ENCODE measurements at places on chromosomes 3 and 15.

DNA sequence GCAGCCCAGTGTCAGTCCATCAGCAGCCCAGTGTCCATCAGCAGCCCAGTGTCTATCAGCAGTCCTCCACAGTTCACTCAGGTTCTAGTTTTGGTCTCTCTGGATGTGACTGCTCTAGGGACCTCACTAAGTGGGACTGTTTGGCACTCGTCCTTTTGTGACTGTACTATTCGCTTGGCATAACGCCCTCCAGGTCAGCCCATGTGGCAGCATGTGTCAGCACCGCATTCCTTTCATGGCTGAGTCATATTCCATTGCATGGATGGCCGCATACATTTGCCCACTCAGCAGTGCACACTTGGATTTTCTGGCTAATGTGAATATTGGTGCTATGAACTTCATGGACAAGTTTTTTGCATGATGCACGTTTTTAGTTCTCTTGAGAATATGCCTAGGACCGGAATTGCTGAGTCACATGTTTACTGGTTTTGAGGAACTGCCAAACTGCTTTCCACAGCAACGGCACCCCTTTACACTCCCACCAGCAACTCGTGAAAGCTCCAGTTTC lies 16.4 kb downstream of the CHST13 start:
- DNase-seq, result peak; percentile 95

- DNase-seq, result no peak
Measured at GRCh38 chr3:46401579-46401978, 5.3 kb downstream of the CCR5AS start.

DNA sequence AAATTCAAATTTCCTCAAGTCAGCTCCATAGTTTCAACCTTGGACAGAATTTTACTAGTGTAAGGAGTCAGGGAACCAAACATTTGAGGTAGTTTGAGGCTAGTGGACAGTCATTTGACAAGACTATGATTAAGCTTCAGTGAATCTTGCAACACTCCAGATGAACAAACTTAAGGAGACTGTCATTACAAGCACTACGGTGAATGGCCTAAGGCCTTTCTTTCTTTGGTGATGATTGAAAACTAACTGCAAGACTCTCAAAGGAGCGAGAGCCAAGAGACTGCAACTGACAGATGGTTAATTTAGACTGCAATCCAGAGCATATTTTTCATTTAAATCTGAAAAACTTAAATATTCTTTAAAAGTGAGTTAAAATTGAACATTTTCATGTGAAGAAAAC lies 272.3 kb upstream of the NECTIN3 start:
- DNase-seq, result no peak

DNA sequence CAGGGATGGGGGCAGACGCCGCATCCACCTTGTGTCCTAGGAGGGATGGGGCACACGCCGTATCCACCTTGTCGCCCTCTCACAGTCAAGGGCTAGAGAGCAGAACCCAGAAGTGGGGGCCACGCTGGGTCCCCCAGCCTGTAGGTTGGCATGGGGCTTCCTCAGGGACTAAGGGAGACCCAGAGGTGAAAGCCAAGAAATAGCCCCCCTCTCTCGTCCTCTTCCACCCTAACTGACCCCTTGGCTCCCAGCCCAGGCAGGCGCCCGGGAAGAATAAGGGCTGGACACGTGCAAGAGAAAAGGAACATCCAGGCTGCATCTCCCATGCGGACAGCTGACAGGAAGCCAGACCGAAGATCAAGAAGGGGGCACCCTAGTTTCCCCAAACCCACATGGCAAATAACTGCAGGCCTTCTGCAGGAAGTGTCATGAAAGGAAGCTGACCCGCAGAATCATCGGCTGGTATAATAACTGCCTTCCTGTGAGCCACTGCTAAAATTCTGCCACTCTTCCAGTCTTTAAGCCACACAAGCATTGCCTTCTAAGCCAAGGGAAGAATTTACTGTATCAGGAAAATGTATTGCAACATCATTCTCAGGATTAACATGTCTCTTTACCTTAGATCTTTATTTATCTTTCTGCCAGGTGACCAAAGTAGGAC lies 38.5 kb upstream of the TFRC start:
- DNase-seq, result no peak

GRCh38 chr15:34886134-34886533 lies 83.4 kb downstream of the AQR start:
- peak; percentile 32 for DNase-seq

GRCh38 chr3:108554913-108555571 lies 34.2 kb downstream of the CIP2A start:
- DNase-seq, result no peak

DNA sequence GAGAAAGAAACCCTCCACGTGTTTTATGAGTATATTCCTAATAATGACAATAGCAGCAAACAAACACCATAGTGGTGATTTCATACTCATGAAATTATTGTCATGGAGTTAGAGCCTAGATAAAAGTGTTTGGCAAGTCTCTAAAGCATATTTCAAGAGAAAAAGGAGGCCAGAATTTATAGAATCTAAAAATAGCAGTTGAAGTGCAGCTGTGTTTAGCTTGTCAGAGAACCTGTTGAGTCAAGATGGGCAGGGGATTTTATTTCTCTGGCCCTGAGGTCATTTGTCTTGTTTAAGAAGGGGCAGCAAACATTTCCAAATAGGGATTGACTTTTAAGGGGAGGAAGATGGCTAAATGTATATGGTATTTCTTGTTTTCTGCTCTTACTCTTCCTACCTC lies 279.6 kb upstream of the CTDSPL start:
- DNase-seq, result no peak

GRCh38 chr3:123936400-123936799 lies 24.6 kb downstream of the CCDC14 start:
- no peak for DNase-seq

DNA sequence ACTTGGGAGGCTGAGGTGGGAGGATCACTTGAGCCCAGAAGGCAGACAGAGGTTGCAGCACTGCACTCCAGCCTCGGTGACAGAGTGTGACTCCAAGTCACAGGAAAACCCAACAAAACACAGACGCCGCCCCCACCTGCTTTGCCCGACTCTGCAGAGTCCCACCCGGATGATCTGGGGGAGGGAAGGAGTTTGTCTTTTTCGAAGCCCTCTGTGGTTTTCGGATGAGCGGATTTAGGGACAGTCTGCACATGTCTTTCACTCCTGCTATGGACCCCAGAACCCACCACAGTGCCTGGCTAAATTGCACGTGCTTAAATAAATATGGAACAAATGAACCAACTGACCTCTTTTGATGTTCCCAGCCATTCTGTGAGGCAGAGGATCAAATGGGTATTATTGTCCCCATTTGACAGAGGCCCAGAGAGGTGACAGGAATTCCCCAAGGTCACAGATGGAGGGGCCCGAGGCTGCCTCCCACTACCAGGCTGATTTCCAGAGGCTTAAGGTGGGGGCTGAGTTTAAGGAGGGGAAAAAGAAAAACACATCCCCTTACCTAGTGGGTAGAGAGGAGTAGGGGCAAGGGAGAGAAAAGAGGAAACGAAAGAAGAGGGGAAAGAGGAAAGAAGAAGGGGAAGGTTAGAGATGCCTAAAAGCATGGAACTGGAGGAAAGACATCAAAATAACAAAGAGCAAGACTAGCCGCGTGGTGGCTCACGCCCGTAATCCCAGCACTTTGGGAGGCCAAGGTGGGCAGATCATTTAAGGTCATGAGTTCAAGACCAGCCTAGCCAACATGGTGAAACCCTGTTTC lies 59.4 kb upstream of the TFRC start:
- no peak for DNase-seq

DNA sequence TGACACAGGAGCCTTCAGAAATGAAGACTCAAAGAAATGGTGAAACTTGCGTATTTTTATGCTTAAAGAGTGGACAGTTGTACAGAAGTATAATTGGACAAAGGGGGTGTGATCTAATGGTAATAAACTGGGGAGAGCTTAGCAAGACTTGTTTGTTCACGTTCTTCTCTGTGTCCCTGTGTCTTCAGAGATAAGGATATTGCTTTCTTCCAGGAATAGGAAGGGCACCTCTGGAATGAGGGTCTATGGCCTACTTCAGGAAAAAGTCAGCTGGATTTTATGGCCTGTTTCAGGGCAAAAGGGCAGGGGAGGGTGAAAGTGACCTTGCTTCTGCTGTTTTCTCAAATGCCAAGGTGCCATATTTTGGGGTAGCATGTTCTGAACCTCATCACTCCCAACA lies 4.5 kb upstream of the TOPAZ1 start:
- DNase-seq, result no peak

GRCh38 chr15:32677238-32677750 lies 35.8 kb downstream of the SCG5 start:
- peak; percentile 75 for DNase-seq

- DNase-seq, result peak; percentile 69
Measured at GRCh38 chr15:70956201-70956995, 63.8 kb downstream of the LRRC49 start.

DNA sequence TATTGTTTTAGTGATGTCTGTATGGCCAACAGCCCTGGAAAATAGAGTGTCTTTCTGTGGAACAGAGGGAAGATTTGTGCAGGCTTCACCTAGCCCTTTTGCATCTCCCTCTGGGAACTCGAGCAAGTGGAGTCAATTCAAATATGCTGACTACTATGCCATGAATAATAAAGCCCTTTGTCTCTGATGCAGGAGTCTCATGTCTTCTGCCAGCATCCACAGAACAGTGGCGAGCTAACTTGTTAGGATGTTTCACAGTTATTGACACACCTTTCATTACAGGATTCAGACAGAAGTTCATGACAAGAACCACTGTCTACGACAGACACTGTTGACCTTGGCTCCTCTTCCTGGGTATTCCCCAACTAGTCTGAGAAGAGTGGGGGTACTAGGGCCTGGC lies 15.6 kb upstream of the CCDC54 start:
- no peak for DNase-seq

DNA sequence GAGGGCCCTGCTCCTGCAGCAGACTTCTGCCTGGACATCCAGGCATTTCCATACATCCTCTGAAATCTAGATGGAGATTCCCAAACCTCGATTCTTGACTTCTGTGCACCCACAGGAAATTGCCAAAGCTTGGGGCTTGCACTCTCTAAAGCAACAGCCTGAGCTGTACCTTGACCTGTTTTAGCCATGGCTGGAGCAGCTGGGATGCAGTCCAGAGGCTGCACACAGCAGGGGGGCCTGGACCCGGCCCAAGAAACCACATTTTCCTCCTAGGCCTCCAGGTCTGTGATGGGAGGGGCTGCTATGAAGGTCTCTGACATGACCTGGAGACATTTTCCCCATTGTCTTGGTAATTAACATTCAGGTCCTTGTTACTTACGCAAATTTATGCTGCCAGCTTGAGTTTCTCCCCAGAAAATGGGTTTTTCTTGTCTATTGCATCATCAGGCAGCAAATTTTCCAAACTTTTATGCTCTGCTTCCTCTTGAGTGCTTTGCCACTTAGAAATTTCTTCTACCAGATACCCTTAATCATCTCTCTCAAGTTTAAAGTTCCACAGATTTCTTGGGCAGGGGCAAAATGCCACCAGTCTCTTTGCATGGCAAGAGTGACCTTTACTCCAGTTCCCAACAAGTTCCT lies 11.8 kb upstream of the MYO5A start:
- DNase-seq, result no peak

- peak; percentile 63 for DNase-seq
Measured at GRCh38 chr3:74693696-74694393, 79.4 kb upstream of the CNTN3 start.

DNA sequence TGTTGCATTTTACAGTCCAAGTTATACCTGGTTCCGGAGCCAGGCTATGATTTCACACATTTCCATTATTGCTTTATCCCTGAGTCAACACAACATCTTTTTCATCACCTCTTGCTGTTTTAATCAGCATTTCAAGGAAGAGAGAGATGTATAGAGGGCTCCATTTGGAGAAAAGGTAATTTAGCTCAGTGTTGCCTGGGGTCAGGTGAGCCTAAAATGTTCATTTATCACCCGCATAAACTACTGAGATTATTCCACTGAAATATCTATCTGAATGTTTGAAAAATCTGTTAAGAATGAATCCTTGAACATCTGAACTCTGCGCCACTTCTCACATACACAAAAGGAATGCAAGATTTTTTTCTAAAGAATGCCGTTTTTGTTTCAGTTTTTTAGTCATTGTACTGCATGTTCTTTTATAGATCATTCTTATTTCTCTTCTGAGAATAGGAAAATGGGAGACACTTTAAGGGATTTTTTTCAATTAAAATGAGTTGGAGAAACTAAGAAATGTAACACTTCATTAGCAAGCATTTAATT lies 51.5 kb upstream of the AGTR1 start:
- peak; percentile 44 for DNase-seq

- no peak for DNase-seq
Measured at GRCh38 chr15:69660114-69660513, 207.5 kb downstream of the RPLP1 start.

DNA sequence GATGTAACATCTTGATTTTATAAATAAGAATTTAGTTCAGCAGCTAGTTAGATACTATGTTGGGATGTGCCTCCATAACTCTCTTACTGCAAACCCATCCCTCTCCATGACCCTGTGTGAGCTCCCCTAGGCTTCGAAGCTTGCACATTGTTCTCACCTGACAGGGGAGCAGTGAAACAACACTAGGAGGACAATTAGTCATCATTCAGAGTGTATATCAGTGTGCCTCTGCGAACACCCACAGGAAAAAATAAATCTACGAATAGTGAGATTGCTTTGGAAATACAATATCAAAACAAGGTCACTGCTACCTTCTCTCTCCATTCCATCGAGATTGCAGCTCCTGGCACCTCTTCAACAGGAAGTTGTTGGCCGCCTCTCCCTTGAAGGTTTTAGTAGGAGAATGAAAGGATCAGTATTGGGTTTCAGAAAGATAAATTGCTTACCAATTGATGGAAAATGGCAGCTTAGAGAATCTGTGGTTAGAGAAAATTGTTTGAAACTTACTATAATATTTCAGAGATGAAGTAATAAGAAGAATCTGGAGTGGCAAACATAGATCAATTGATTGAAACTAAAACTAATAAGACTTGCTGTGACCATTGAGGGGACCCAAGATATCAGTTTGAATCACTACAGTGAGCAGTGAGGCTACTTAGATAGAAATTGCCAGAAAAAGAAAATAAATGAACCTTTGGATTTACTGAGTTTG lies 103.2 kb downstream of the CHL1 start:
- DNase-seq, result no peak

DNA sequence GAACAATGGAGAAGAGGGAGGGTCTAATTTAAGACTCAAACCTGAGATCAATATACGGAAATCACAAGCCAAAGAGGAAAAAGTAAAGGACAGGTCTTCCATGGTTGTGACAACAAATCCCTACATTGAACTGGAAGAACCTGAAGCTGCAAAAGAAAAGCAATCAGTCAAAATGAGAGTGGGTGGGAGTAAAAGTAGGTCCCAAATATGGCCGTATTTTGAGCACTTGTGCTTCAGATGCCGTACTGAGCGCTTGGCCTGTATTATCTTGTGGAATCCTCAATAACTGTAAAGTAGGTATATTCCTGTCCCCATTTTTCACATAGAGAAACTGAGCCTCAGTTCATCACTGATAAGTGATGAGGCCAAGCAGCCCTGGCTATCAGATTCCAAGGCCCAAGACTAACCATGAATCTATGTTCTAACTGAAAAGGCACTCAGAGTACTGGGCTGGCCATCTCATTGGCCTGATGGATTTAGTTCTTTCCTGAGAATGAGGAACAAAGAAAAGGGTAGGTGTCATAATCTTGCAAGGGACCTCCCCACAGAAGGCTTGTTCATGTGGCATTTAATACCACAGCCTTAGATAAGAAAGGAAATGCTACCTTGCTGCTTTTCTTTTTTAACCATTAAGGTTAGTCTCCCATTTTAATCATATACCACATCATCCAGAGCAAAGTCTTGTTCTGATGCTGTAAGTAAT lies 52.5 kb downstream of the LRRN1 start:
- no peak for DNase-seq
